ENCODE measurements at places on chromosomes 4 and X. TPM values are rescaled to one million over a fixed set of nuclear protein-coding genes. Genes with fewer than 3 reads are reported as not detected.

GRCh38 chr4:73661646-73662119, 41.4 kb upstream of the RASSF6 start:
- H3K27ac ChIP-seq: peak overlapping the region; percentile 66
- DNase-seq: no peak
- H3K36me3 ChIP-seq: no peaks in the 10 kb centered on the region
- H3K4me3 ChIP-seq: no peak overlapping the region

GRCh38 chrX:71625471-71625870, 7.2 kb upstream of the CXCR3 start:
- no peak overlapping the region for H3K4me3 ChIP-seq
- H3K27me3 ChIP-seq: no peaks in the 10 kb centered on the region
- H3K36me3 ChIP-seq: no peaks in the 10 kb centered on the region
- no peak overlapping the region for H3K27ac ChIP-seq

DNA sequence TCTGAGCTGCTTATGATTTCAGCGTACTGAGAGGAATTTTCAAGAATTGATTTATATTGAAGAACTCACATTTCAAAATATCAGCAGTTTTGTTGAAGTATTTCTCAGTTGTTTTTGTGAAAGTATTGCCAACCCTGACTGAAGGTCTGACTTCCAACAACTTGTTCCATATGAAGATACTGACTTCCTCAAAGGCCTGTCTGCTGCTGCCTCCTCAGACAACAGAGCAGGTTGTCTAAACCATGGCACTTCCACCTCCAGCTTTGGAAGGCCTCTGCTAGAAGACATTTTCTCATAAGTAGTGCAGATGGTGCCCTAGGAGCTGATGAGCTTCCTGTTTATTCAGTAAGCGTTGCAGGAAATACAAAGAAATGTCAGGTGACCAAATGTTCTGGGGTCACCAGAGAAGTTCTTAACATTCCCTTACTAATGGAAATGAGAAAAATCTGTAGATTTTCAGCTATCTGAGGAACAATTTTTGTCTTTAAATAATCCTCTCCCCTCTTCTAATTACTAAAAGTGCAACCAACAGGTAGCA, 28.8 kb downstream of the FGF2 start:
- DNase-seq: no peak
- no peak overlapping the region for H3K27ac ChIP-seq
- H3K4me1 ChIP-seq: peaks cover 4% of the 10 kb centered on the region
- H3K4me3 ChIP-seq: no peak overlapping the region
- H3K36me3 ChIP-seq: peaks cover 30% of the 10 kb centered on the region

The LGI2 gene
- not detected for polyA plus RNA-seq
